Pancreas (tissue), 10 donors: ENCODE measurements at places on chromosomes 5 and 9. TPM values are rescaled to one million over a fixed set of nuclear protein-coding genes. Genes with fewer than 3 reads are reported as not detected.

- H3K27me3 ChIP-seq: no peaks in the 10 kb centered on the region
- H3K27ac ChIP-seq: no peak overlapping the region
- no peak for DNase-seq
- no peaks in the 10 kb centered on the region for H3K36me3 ChIP-seq
- H3K4me3 ChIP-seq: no peak overlapping the region
- peaks cover 7% of the 10 kb centered on the region for H3K4me1 ChIP-seq
These were observed 1791.8 kb upstream of the WWC1 start for GRCh38 chr5:166499447-166500240.

DNA sequence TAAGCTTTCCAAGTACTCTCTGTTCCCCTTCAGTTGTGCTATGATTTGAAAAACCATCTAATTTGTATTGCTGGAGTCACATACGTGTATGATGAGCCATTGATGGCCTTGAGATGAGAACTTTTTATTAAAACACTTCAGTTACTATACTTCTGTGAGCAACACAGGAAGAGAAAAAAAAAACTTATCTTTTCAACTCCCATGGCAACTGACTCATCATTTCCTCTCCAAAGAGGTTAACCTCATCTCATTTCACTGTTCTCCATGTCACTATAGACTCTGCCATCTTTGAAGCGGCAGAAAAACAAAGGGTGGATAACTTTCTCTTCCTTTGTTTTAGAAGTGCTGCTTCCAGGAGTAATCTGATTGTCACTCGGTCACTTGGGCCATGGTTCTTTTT is 104.3 kb upstream of the PCSK1 start:
- DNase-seq: no peak
- no peak overlapping the region for H3K27ac ChIP-seq
- no peaks in the 10 kb centered on the region for H3K27me3 ChIP-seq
- no peaks in the 10 kb centered on the region for H3K4me1 ChIP-seq

DNA sequence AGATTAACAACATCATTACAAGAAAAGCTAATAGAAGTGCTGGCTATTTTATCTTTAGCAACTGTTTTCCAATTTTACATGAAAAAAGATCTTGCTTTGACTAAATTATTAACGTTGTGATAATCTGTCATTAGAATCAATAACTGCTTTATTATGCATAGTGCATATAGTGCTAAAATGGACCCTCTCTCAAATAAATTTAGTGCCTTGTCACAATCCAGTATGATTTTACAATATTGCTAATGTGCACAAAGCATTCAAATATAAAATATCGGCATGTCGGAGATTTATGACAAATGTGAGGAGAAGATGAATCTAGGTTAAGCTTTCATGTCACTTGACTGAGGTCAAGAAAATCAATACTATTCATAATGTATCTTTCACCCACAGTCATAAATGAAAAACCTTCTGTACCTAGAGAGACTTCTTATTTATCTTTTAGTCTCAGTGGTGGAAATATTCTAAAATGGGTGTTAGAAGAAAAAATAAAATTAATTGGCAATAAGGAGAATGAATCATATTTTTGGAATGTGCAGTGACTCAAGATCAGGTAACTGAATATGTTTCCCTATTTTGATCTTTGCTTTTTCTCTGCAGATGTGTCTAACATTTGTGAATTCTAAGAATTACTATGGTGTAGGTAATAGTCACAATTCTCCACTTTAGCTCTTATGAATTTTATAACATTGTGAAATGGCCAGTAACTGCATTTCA is 672.9 kb upstream of the GRAMD2B start:
- no peak overlapping the region for H3K4me3 ChIP-seq
- H3K36me3 ChIP-seq: no peaks in the 10 kb centered on the region
- no peak overlapping the region for H3K27ac ChIP-seq
- no peaks in the 10 kb centered on the region for H3K4me1 ChIP-seq

DNA sequence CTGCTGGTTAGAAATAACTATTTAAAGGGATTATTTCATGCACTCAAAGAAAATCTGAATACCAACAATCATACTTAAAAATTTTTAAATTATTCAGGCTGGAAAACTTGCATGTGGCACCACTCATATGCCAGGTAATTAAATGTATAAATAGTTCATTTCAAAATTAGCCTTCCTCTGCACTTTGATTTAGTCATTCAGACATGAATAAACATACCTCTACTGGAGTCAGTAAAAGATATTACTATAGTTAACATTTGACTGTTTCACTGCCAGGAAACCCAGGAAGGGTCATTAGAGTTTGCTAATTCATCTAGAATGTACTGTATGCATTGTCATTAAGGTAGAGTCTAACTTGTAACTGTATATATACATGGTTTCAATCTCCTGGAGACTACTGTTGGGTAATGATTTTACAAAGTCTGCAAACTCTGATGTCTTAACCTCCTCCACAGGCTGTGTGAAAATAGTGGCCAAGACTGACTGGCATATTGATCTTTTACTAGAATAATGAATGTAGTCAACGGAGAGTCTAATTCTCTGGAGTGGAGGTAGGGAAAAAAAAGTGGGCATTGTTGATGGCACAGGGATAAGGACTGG is 43.7 kb downstream of the TEX10 start:
- no peaks in the 10 kb centered on the region for H3K27me3 ChIP-seq
- no peak for DNase-seq
- no peak overlapping the region for H3K4me3 ChIP-seq
- no peak overlapping the region for H3K27ac ChIP-seq
- H3K36me3 ChIP-seq: peaks cover 3% of the 10 kb centered on the region

- H3K4me1 ChIP-seq: no peaks in the 10 kb centered on the region
- DNase-seq: no peak
- H3K27me3 ChIP-seq: no peaks in the 10 kb centered on the region
- no peak overlapping the region for H3K27ac ChIP-seq
These were observed 32.0 kb upstream of the PANK3 start for GRCh38 chr5:168611165-168611564.

- H3K4me3 ChIP-seq: no peak overlapping the region
- no peaks in the 10 kb centered on the region for H3K36me3 ChIP-seq
- no peak for DNase-seq
- no peaks in the 10 kb centered on the region for H3K4me1 ChIP-seq
- no peaks in the 10 kb centered on the region for H3K27me3 ChIP-seq
- H3K27ac ChIP-seq: no peak overlapping the region
These were observed 236.5 kb downstream of the FBXL17 start for GRCh38 chr5:108145351-108145750.

DNA sequence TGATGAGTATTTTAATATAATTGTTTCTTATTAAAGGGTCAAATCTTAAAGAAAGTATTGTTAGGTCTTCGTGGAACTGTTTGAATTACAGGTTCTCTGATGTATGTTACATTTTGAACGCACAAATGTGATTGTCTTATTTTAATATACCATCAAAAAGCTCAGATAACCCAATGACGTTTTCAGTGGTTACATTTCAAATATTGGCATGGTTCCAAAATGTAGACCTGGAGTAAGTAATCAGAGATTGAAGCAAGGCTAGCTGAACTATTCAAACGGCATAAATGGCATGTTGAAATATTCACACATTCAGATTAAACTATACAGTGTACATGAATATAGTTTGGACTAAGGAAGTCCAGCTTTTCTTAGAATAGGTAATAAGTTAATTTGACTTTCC is 281.7 kb upstream of the EFNA5 start:
- no peak for DNase-seq
- H3K27ac ChIP-seq: no peak overlapping the region
- H3K4me1 ChIP-seq: peaks cover 5% of the 10 kb centered on the region
- no peaks in the 10 kb centered on the region for H3K27me3 ChIP-seq
- H3K4me3 ChIP-seq: no peak overlapping the region

DNA sequence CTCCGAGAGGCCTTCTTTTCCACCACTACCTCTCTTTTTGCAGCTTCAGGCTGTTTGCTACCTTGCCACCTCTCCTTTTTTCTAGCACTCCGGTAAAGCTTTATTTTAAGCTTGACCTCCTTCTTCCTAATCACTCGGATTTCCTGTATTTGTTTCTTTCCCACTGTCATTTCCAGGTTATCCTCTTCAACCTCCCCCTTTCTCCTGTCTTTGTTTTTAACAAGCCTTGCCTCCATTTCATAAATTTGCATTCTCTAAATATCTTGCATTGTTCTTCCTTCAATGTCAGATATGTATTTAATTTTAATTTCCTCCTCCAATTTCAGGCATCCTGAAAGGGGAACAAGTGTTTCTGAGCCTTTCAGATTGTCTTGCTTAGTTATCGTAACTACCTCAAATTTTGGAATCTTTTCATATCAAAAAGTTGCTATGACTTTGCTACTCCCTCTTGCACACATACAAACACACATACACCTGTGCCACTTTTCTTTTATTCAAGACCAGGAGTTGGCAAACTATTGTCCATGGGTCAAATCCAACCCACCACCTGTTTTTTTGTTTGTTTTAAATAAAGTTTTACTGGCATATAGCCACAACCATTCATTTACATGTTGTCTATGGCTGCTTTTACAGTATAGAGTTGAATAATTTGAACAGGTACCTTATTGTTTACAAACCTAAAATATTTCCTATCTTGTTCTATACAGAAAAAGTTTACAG is 22.7 kb downstream of the DPYSL3 start:
- H3K36me3 ChIP-seq: no peaks in the 10 kb centered on the region
- no peaks in the 10 kb centered on the region for H3K27me3 ChIP-seq
- no peak for DNase-seq
- no peak overlapping the region for H3K4me3 ChIP-seq
- no peaks in the 10 kb centered on the region for H3K4me1 ChIP-seq
- no peak overlapping the region for H3K27ac ChIP-seq

- peak; percentile 68 for DNase-seq
- no peaks in the 10 kb centered on the region for H3K27me3 ChIP-seq
- no peak overlapping the region for H3K27ac ChIP-seq
- no peaks in the 10 kb centered on the region for H3K36me3 ChIP-seq
- peak overlapping the region; percentile 95 for H3K4me3 ChIP-seq
These were observed 2.0 kb downstream of the MYO10 start for GRCh38 chr5:16934123-16934522.

- H3K27ac ChIP-seq: no peak overlapping the region
- H3K27me3 ChIP-seq: no peaks in the 10 kb centered on the region
- peaks cover 6% of the 10 kb centered on the region for H3K4me1 ChIP-seq
- H3K4me3 ChIP-seq: no peak overlapping the region
- DNase-seq: peak; percentile 46
These were observed 3.6 kb upstream of the RASGEF1C start for GRCh38 chr5:180212363-180213255.

- H3K27ac ChIP-seq: no peak overlapping the region
- H3K36me3 ChIP-seq: no peaks in the 10 kb centered on the region
- H3K4me3 ChIP-seq: no peak overlapping the region
- peaks cover 25% of the 10 kb centered on the region for H3K4me1 ChIP-seq
- no peak for DNase-seq
- no peaks in the 10 kb centered on the region for H3K27me3 ChIP-seq
These were observed 304.6 kb upstream of the DMRT1 start for GRCh38 chr9:536597-537511.

GRCh38 chr5:145872486-145872885 is 328 bp downstream of the GRXCR2 start:
- no peaks in the 10 kb centered on the region for H3K36me3 ChIP-seq
- no peak overlapping the region for H3K4me3 ChIP-seq
- H3K27me3 ChIP-seq: no peaks in the 10 kb centered on the region

DNA sequence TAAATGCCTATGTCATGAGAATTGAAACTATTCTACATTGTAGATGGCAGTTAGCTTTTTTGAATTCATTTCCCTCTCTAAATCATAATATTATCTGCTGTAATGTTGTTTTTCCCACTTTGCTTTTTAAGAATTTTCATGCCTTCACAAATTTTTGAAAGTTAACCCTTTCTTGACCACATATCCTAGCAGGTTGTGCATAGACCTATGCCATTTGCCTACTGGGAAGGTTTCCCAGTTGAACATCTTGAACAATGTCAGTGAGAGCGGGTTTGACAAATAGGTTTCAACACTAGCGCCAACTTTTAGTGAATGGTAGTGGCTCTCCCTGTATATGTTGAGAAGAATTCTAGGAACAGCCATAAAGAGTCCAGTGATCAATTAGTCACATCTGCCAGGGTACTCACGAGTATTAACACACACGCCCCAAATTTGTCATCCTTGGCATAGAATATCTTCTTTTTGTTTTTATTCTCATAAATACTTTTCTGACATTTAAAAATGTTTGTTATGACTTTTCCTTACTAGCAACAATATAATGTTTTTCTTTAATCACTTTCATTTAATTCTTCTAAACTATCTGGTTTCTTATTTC is 307.6 kb downstream of the PJA2 start:
- no peak overlapping the region for H3K27ac ChIP-seq
- H3K27me3 ChIP-seq: no peaks in the 10 kb centered on the region

DNA sequence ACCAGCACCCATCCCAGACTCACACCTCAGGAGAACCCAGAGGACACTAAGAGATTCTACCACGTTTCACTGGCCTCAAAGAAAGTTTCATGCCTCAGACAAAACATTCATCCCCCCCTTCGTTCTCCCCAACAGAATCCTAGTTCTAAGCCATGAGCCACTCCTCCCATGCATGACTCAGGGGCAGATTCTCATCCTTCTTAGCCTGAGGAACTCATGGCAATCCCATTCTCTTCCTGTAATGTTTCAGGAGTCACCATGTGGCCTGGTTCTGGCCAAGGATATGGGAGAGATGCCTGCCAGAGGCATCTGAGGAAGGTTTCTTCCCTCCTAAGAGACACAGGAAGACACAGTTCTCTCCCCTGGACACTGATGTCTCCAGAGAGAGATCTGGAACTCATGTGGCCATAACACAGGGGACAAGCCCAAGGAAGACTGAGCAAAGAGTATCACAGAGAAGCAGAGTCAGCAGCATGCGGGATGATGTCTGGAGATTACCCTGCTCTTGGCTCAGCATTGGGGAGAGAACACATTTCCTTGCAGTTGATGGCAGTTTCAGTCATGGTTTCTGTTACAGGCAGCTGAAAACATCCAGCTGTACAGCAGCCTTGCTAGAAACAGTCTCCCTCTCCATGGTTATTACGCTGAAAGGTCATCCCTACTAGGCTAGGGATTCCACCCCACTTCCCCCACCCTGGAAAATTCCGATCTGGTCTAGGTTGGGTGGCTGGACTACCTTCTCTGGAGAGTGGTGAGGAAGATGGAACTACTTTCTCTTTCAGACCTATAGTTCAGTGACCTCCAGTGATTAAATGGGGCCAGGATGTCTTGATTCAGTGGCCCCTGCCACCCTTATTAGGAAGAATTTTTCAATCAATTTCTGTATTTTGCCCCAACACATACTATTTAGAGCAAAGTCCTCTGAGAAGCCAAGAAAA is 115.4 kb downstream of the ZNF608 start:
- no peaks in the 10 kb centered on the region for H3K27me3 ChIP-seq
- H3K27ac ChIP-seq: no peak overlapping the region
- peaks cover 18% of the 10 kb centered on the region for H3K4me1 ChIP-seq

GRCh38 chr5:74226716-74227485 is 413.6 kb downstream of the ENC1 start:
- H3K36me3 ChIP-seq: no peaks in the 10 kb centered on the region
- H3K4me3 ChIP-seq: no peak overlapping the region
- H3K27me3 ChIP-seq: no peaks in the 10 kb centered on the region

The MYMK gene
- not detected for total RNA-seq

The C5orf52 gene
- total RNA-seq: not detected

The SCGB3A1 gene
- total RNA-seq: 1.4 TPM

The SPACA9 gene
- total RNA-seq: 2.3 TPM

The NSA2 gene
- total RNA-seq: 26.8 TPM

The SLC34A3 gene
- 0.19 TPM for total RNA-seq

The PALM2AKAP2 gene
- total RNA-seq: 0.83 TPM
